ENCODE measurements at places on chromosomes 11 and 22. TPM values are rescaled to one million over a fixed set of nuclear protein-coding genes. Genes with fewer than 3 reads are reported as not detected.
A peak's percentile ranks its signal among the peaks of the same experiment; 100 is the strongest.

GRCh38 chr22:44026630-44027511 lies 2.8 kb downstream of the PARVB start:
- H3K27me3 ChIP-seq: no peaks in the 10 kb centered on the region
- no peaks in the 10 kb centered on the region for H3K36me3 ChIP-seq
- peak; percentile 38 for DNase-seq
- peak overlapping the region; percentile 83 for H3K27ac ChIP-seq
- peak overlapping the region; percentile 58 for H3K4me3 ChIP-seq

DNA sequence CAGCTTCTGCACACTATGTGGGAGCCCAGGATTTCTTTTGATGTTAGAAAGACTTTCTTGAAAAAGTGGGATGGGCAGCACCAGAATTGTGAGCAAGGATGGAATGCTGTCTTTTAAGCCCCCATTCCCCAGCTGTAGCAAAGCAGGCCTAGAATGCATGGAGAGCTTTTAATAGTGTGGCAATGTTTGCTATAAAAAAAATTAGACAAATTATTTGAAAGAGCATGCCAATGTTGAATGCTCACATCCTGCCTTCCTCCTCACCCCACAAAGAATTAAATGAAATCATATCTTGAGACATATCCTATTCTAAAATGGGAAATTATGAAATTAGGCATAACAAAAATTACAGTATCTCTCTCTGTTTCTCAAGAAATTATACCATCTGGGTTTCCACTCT lies 154.7 kb downstream of the C11orf91 start:
- H3K27ac ChIP-seq: no peak overlapping the region
- no peaks in the 10 kb centered on the region for H3K36me3 ChIP-seq
- no peaks in the 10 kb centered on the region for H3K27me3 ChIP-seq
- H3K4me1 ChIP-seq: no peaks in the 10 kb centered on the region
- H3K4me3 ChIP-seq: no peak overlapping the region

The SIK2 gene
- 17.0 TPM for total RNA-seq

DNA sequence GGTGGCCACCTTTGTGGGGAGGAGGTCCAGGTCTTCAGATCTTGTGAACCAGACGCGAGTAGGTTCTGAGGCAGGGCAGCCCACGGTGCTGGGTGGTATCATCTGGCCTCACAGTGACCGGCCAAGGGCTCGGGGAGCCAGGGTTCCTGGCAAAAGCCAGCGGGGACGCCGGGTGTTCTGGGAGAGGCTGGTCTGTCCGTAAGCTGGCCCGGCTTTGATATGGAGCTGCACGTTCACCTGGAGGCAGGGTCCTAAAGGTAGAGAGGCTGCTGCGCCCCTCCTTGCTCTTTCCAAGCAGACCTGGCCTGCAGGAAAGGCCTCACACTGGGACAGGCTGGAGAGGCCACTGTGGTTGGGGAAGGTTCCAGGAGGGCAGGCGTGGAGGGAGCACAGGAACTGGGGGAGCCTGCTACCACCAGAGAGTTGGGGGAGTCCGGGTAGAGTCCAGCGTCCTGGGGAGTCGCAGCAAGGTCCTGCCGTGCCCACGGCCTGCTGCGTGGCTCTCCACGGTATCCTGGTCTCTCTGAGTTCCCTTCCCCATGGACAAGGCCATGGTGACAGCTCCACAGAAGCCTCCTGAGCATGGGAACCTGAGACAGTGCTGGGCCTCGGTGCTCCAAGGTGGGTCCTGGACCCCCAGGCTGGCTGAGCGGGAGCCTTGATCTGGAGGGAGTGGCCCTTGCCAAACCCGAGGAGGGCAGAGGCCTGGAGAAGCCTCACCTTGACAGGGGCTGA lies 452.4 kb upstream of the B3GAT1 start:
- H3K36me3 ChIP-seq: no peaks in the 10 kb centered on the region
- no peaks in the 10 kb centered on the region for H3K4me1 ChIP-seq
- no peak for DNase-seq
- no peak overlapping the region for H3K4me3 ChIP-seq
- no peak overlapping the region for H3K27ac ChIP-seq
- H3K27me3 ChIP-seq: no peaks in the 10 kb centered on the region

The SYT12 gene
- 0.62 TPM for total RNA-seq
